Dermis microvascular lymphatic vessel endothelial cell (primary cell): ENCODE measurements at places on chromosomes 1 and 21. TPM values are rescaled to one million over a fixed set of nuclear protein-coding genes. Genes with fewer than 3 reads are reported as not detected.
A peak's percentile ranks its signal among the peaks of the same experiment; 100 is the strongest.

DNA sequence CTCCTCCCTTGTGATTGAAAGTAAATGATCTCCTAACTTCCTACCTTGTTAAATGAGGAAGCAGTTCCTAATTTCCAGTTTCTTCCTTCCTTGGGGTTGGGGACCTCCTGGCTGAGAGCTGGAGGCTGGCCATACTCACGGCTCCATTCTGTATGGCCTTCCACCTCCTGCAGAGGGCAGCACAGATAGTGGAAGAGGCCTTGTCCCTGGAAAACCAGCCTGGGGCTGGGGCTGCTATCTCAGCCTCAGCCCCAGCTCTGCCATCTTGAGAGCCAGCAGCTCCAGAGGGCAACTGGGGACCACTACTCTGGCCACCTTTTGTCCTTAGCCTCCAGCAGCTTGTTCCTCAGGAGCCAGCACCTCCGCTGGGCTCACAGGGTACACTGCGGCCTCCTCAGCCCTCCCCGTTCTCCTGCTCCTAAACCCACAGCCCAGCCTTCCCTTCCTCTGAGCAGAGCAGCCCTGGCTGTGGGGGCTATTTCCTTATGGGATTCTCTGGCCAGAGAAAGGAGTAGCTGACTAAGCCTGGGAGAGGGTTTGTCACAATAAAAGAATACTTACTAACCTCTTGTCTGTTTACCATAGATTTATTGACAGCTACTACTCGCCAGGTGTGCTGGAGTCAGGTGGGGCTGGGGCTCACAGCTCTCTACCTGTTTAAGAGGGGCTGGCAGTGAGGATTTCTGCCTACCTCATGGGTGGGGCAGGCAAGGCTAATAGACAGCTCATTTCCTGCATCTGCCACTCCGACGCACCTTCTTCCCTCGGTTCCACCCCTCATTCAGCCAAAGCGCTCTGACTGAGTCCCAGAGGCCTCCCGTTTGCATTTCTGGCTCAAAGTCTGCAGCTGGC is 6.3 kb downstream of the TMEM234 start:
- DNase-seq, result peak; percentile 55

- no peak for DNase-seq
Observed at GRCh38 chr1:20376880-20377494, 86.3 kb downstream of the VWA5B1 start.

GRCh38 chr1:170049176-170049800 is 25.2 kb downstream of the KIFAP3 start:
- no peak for DNase-seq

- DNase-seq, result no peak
Observed at GRCh38 chr1:193960499-193960898, 774.1 kb upstream of the B3GALT2 start.

GRCh38 chr1:182569939-182570610 is 19.0 kb downstream of the RNASEL start:
- DNase-seq, result no peak

- no peak for DNase-seq
Observed at GRCh38 chr1:203136409-203137042, 9.0 kb downstream of the ADORA1 start.

DNA sequence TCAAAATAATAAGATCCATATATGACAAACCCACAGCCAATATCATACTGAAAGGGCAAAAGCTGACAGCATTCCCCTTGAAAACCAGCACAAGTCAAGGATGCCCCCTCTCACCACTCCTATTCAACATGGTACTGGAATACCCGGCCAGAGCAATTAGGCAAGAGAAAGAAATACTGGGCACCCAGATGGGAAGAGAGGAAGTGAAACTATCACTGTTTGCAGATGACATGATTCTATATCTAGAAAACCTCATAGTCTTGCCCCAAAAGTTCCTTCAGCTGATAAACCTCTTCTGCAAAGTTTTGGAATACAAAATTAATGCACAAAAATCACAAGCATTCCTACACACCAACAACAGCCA is 442.7 kb downstream of the PTBP2 start:
- no peak for DNase-seq

GRCh38 chr1:111272081-111272480 is 18.6 kb upstream of the CHIA start:
- DNase-seq, result no peak

DNA sequence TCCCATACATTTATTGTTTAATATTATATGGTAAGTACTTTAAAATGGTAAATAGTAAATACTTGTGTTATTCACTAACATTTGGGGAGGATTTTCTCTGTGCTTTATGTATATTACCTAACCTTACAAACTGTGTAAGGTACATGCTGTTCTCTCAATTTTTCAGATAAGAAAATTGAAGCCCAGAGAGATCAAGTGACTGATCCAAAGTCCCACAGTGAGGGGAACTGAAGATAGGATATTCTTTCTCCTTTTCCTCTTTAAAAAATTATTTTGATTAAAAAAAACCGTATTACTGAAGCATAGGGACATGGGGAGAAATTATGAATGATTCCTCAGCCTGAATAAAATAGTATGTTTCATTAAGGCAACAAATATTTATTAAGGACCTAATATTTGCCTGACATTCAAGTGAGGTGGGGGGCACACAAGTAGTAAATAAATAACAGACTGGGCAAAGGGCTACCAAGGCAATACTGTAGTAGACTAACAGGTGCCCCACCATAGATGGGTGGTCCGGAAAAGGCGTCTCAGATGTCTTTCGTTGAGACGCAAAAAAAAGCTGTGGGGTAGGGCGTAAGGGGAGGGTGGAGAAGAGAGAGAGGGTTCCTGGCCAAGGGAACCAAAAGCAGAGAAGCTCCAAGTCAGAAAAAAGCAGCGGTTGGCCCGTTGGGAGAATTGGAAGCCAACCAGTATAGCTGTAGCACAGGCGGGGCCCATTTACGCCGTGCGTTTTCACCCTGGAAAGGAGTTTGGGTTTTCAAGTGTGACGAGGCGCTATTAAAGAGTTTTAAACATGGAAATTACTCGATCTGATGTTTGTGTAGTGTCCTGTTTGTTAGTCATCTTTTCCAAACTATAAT is 944 bp upstream of the AGO3 start:
- no peak for DNase-seq

FNDC10 gene
- total RNA-seq, result 0.39 and 1.3 TPM in 2 replicates

CSF3R gene
- total RNA-seq, result not detected in 2 replicates

HSD11B1 gene
- total RNA-seq, result not detected in 2 replicates
